Eye (tissue), 1 donor: ENCODE measurements at places on chromosomes 12 and 14.

GRCh38 chr12:111754671-111755070 lies 12.1 kb upstream of the ALDH2 start:
- no peak for DNase-seq

- no peak for DNase-seq
Measured at GRCh38 chr12:80698847-80699542, 8.4 kb upstream of the MYF6 start.

DNA sequence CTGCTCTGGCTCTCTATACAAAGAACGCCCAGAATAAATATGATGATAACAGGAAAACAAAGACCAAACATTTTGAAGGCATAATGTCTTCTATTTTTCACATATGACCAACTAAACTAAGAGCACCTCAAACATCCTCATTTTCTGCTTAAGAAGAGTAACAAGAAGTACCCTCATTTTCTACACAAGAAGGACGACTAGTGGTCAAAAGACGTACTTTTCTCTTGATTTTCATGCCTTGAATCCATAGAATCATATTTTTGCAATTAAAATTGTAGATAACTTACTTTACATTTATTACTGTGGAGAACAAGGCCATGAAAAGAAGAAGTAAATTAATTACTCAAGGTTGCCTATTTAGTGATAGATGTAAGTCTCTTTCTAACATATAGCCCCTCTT lies 358.6 kb downstream of the DUSP6 start:
- DNase-seq = peak; percentile 74

- DNase-seq = peak; percentile 35
Measured at GRCh38 chr14:28596391-28596790, 170.2 kb upstream of the FOXG1 start.

- DNase-seq = no peak
Measured at GRCh38 chr12:123966596-123966995, 6.0 kb downstream of the CCDC92 start.

GRCh38 chr12:80813820-80814219 lies 97.1 kb downstream of the MYF5 start:
- DNase-seq = no peak

DNA sequence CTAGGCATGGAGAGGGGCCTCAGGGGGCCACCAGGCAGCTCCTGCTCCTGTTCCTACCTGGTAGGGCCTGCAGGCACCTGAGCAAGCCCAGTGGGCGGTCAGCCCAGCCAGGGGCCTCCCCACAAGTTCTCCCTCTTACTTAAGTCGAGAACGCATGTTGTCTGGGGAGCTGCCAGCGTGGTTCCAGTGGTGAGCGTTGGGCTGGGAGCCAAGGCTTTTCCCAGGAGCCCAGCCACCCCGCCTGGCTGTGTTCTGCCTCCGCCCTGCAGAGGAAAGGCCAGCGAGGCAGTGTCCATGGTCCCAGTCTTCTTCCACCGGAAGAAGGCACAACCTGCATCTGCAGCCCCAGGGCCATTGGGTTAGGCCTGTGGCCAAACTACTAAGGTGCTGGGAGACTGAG lies 1.4 kb downstream of the C14orf180 start:
- DNase-seq = peak; percentile 28

GRCh38 chr12:120997448-120997847 lies 18.8 kb downstream of the C12orf43 start:
- DNase-seq = no peak

- no peak for DNase-seq
Measured at GRCh38 chr12:106098691-106099200, 40.0 kb downstream of the NUAK1 start.

DNA sequence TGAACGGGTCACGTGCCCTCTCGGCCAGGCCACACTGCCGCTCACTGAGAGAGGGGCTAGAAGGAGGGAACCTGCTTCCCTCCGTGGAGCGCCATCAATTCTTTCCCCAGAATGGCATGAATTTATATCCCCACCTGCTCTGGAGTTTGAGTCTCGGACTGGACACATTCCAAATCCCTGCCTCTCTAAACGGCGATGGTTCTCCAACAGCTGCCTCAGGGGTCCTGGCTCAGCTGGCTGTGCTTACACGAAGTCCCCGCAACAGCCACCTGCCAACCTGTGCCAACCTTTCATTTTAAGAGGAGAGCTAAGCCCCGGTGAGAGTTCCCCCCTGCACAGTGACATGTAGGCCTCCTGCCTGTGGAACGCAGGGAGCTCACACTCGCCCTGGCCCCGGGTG lies 73.2 kb downstream of the RIMBP2 start:
- DNase-seq = no peak

GRCh38 chr14:73865534-73866113 lies 14.0 kb downstream of the PTGR2 start:
- no peak for DNase-seq
